ENCODE measurements at places on chromosomes 5 and 9.

DNA sequence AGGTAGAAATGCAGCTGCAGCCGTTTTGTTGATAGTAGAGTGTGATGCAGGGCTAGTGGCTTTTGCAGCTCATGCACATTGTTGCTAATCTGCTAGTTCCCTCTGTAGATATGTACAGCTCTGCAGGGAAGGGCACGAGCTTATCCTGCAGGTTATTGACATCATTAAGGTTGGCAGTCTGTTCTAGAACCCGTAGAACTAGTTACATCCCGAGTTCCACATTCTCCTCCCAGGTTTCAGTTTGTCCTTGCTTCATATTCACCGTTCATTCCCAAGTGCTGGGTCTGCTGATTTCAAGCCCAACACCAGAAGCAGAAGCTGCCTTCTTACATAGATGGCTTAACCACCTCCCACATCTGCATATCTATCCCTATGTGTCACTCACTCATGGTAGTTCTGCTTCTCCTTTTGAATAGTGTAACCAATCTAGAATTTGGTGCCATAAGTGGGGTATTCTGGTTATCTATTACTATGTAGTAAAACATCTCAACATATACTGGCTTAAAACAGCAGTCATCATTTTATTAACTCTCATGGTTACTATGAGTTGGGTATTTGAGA is 38.1 kb downstream of the CRHBP start:
- DNase-seq: no peak

GRCh38 chr5:139723986-139724587 is 71.5 kb upstream of the PSD2 start:
- DNase-seq: no peak

- DNase-seq: no peak
Observed at GRCh38 chr9:130039528-130040147, 3.4 kb downstream of the FNBP1 start.

GRCh38 chr5:41418220-41419031 is 92.0 kb downstream of the PLCXD3 start:
- no peak for DNase-seq

DNA sequence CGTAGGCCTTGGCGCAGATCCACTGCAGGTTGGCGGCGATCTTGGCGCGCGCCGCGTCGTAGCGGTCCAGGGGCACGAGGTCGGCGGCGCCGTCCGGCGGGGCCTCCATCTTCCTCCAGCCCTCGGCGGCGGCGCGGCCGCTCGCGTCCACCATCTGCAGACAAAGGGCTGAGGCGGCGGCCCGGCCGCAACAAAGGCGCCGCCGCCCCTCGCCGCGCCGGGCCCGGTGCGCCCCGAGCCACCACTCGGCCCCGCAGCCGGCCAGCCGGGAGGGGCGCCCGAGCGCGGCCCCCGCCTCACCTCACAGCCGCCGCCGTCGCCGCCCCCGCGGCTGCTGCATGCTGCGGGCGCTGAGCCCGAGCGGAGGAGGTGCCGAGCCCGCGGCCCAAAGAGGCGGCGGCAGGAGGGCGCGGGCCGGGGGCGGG is 328 bp downstream of the CAMSAP1 start:
- DNase-seq: no peak

- DNase-seq: no peak
Observed at GRCh38 chr9:131289301-131290035, at the start of gene PLPP7. PLPP7 (plus strand) TSS chr9:131289723; CDS start chr9:131289998, 275 bp downstream.

- no peak for DNase-seq
Observed at GRCh38 chr5:125926172-125926571, 497.0 kb upstream of the GRAMD2B start.

- DNase-seq: no peak
Observed at GRCh38 chr9:26786564-26786963, 106.0 kb downstream of the CAAP1 start.

DNA sequence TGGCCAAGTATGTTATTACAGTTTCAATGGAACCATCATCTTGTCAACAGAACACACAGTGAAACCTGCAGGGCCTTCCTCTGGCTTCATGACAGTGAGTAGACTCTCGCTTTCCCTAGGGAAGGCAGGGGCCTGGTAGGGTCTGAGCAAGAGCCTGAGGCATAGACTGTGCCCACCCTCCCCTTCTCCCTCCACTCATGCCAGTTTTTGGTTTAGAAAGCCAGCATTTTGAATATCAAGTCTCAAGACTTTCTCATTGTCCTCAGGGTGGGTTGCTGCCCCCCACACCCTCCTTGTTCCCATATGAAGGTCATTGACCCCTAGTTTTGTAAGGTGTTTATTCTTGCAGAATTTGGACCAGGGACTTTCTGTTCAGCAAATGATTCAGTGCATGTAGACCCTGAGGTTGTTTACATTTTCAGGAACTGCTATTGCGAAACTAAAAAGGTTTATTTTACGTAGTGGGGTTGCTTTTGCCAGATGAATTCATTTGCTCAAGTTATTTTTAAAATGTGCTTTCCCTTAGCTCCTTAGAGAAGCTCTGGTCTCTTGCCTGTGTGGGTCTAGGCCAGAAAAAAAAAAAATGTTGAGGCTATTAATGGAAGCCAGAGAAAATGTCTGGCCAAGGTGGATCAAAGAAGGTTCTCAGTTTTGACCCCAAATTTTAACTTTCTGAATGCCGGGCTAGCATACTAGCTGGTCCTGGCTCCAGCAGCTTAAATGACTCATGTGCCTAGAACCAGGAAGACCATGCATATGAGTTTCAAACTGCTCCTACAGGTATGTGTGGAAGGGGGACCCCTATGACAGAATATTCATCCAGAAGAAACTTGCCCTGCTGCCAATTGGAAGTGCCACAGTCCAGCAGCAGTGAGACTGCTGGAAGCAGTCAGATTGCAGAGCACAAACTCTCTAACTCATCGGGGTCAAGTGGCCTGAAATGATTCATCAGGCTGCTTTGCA is 10.1 kb upstream of the MOB3B start:
- no peak for DNase-seq

DNA sequence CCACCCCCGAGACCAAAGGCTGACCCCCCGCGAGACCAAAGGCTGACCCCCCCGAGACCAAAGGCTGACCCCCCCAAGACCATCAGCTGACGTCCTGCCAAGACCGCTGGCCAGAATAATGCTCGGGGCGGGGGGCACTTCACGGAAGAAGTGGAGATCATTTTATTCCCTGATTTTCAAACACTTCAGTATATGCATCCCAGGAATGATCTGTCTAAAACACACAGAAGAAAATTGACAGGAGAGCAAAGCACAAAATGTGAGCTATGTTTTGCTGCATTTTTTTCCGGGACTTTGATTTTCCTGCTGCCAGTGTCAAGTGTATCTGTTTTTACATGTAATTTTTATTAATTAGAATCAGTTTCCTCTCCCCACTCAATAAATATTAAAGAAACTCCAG is 67.1 kb downstream of the ADAMTS2 start:
- no peak for DNase-seq

- no peak for DNase-seq
Observed at GRCh38 chr9:76528642-76529190, 69.7 kb downstream of the GCNT1 start.

DNA sequence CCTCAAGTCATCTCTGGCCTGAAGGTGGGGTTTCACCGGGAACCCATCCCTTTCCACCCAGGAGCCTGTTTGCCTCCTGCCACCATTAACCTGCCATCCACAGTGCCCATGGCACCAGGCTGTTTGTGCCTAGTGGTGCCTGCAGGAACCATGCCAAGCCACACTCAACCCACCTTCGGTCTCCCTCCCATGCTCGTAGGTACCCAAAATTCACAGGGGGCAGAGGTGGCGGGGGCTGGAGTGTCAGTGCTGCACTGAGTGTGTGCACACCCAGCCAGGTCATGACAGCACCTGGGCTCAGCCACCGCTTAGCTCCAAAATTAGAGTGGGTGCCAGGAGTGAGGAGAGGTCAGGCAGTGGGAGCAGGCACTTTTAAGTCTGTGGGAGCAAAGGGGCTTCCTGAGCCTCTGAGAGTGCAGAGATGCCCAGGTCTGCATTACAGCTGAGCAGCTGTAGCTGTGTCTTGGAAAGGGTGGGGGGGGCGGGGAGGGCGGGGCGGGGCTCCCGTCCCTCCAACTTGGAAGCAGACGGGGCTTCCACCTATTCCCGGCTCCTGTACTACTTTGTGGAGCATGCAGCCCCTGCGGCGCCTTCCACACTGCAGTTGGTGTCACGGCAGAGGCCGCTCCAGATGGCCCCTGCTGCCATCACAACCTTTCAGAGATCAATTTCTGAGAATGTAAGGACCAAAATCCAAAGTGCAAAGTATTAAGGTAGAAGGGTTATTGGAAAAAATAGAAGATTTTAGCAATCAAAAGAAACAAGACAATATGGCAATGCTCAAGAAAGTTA is 2396.8 kb upstream of the C9orf72 start:
- no peak for DNase-seq

- DNase-seq: peak; percentile 4
Observed at GRCh38 chr5:33631786-33632185, 191.0 kb downstream of the TARS1 start.

DNA sequence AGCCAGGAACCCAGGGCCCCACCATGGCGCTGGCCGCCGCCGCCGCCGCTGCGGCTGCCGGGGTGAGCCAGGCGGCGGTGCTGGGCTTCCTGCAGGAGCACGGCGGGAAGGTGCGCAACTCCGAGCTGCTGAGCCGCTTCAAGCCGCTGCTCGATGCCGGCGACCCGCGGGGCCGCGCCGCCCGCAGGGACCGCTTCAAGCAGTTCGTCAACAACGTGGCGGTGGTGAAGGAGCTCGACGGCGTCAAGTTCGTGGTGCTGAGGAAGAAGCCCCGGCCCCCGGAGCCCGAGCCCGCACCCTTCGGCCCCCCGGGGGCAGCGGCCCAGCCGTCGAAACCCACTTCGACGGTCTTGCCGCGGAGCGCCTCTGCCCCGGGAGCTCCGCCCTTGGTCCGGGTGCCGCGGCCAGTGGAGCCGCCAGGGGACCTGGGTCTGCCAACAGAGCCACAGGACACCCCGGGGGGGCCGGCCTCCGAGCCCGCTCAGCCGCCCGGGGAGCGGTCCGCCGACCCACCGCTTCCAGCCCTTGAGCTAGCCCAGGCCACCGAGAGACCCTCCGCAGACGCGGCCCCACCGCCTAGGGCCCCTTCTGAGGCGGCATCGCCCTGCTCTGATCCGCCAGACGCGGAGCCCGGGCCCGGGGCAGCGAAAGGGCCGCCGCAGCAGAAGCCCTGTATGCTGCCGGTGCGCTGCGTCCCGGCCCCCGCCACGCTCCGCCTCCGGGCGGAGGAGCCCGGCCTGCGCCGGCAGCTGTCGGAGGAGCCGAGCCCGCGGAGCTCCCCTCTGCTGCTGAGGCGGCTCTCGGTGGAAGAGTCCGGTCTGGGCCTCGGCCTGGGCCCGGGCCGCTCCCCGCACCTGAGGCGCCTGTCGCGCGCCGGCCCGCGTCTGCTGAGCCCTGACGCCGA is 749 bp downstream of the SOWAHA start:
- peak; percentile 30 for DNase-seq

DNA sequence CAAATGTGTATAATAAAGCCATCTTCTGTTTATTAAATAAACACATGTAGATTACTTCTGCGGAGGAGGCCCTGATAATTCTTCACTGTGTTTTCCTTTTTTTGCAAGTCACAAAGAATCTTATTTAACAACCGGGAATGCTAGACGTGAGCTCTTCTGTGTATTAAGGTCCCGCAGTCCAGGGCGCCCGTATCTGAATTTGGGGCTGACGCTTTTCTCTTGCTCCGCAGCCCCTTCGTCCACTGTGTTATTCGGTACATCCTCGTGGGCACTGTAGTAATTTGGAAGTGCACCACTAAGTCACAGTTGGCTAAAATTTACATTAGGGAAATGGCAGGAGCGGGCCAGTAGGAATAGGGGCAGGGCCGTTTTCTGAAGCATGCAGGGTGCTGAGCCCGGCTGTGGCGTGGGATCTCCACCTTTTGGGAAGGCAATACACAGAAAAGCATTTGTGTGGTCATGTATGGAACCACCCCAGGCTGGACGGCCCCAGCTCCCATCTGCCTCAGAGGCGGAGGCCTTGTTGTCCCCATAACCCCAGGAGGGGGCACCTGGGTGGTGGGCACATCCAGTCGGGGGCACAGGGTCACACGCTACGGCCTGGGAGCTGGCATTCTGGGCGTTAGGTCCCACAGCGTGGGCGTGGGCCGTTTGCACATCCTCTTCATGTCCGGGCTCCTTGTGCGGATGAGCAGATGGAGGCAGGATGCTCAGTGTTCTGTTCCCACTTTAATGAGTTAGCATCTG is 258.7 kb upstream of the IRX4 start:
- no peak for DNase-seq

Data from GM18507 (cell line).